Fibroblast of skin of right quadriceps (primary cell): ENCODE measurements at places on chromosomes 11 and 22.
A peak's percentile ranks its signal among the peaks of the same experiment; 100 is the strongest.

GRCh38 chr11:66639066-66639813 is 737 bp downstream of the RBM4 start:
- DNase-seq = peak; percentile 33

- DNase-seq = no peak
Measured at GRCh38 chr22:40727070-40727963, 48.0 kb downstream of the MCHR1 start.

GRCh38 chr11:31118566-31118965 is 251.0 kb downstream of the DCDC1 start:
- DNase-seq = no peak

DNA sequence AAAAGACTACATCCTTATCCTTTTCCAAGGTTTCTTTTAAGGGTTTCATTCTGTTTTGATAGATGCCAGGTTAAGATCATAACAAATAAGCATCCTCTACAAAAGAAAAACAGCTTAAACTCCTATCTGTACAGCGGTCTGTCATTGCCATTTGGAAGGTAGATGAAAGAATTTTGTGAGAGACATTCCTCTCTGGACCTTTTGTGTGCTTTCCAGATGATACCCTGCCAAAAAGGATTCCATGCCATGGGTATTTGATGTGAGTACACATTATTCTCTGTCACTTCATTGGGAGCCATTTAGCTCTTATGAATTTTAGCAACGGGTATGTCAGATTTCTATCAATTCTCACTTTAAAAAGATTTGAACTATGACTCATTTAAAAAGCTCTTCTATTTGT is 153.7 kb downstream of the GRIA4 start:
- no peak for DNase-seq
